Right ventricle myocardium superior (tissue), 1 donor: ENCODE measurements at places on chromosomes 2 and 18. TPM values are rescaled to one million over a fixed set of nuclear protein-coding genes. Genes with fewer than 3 reads are reported as not detected.

Gene CLHC1
- total RNA-seq = 5.6 TPM

Gene LCT
- total RNA-seq = not detected

Gene TMEM200C
- total RNA-seq = 0.24 TPM

Gene CYP27C1
- not detected for total RNA-seq

Gene MYO1B
- 16.8 TPM for total RNA-seq

Gene CABYR
- not detected for total RNA-seq

Gene RNF149
- 14.0 TPM for total RNA-seq

Gene CYP26B1
- 4.4 TPM for total RNA-seq

Gene UGT1A7
- not detected for total RNA-seq

Gene ANKRD62
- not detected for total RNA-seq

Gene IL18RAP
- 0.30 TPM for total RNA-seq

Gene COQ10B
- total RNA-seq = 20.6 TPM

Gene L3MBTL4
- total RNA-seq = 0.59 TPM
